Activated T-cell treated with anti-CD3 and anti-CD28 coated beads for 1 hour (primary cell): ENCODE measurements at places on chromosomes 2 and 18.

GRCh38 chr2:6812857-6813530 is 52.7 kb downstream of the CMPK2 start:
- no peak for DNase-seq

GRCh38 chr2:6723865-6724604 is 141.7 kb downstream of the CMPK2 start:
- no peak for DNase-seq

- DNase-seq, result no peak
Measured at GRCh38 chr2:228545041-228545747, 363.7 kb upstream of the SPHKAP start.

DNA sequence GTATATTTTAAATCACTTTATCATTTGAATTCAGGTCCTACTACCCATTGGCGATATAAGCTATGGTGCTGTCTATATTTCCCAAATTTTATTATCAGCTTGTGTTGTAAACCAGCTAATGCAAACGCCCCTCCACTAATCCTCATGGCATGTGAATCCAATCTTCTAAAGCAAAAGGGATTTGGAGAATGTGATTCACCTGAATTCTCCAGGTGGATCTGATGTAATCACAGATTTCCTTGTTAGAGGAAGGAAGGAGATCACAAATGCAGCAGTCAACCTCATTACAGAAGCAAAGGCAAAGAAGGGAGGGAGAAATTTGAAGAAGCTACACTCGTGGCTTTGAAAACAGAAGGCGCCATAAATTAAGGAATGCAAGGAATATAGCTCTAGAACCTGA is 431.1 kb upstream of the CDH19 start:
- no peak for DNase-seq

DNA sequence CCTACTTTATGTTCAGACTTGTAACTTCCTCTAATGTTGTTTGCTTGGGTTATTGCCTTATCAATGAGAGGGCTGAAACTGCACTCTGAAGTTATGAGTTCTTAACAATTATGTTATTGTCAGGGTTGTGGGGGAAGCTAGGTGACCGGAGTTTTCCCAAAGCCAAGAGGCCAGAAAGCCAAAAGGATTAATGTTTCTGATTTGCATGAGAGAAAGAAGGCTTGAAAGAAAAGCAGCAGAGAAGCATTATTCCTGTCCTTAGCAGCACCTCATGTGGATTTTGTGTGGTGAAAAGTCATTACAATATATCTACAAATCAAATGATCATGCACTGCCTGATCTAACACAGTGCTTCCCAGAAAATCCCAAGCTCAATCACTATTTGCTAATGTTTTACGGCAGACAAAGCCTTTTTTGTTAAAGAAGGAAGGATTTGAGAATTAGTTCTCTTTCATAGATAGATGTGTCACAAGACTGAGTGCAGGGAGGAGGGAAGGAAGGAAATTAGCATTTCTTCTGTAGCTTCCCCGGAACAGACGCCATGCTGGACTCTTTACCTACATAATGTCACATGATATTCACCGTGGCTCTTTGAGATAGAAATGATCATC is 203.2 kb downstream of the ALK start:
- no peak for DNase-seq

DNA sequence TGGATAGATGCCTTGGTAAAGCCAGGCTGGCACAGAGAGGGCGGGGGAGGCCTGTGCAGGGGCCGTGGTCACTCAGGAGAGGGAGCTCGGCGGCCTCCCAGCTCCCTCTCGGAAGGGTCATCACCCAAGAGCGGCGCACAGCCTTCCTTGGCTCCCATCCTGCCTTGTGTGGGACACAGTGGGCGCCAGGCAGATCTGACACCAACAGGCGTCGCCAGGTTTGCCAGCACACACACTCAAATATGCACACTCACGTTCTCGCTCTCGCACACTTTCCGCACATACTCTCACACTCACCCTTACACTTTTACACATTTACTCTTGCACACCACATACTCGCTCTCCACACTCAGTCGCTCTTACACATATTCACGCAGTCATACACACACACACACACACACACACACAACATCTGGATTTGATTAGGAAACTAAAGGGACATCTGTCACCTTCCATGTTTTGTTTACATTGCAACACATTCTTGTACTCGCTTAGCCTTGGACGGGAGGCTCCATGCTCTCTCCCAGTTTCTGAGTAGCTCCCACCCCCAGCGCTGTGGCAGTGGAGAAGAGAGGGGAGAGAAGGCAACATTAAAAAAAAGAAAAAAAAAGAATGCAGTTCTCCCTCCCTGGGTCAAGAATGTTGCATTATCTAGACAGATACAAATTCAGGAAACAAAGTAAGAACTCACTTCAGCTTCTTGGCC is 10.5 kb downstream of the CHMP1B start:
- no peak for DNase-seq

GRCh38 chr2:165311949-165312348 is 72.7 kb downstream of the SCN2A start:
- no peak for DNase-seq

DNA sequence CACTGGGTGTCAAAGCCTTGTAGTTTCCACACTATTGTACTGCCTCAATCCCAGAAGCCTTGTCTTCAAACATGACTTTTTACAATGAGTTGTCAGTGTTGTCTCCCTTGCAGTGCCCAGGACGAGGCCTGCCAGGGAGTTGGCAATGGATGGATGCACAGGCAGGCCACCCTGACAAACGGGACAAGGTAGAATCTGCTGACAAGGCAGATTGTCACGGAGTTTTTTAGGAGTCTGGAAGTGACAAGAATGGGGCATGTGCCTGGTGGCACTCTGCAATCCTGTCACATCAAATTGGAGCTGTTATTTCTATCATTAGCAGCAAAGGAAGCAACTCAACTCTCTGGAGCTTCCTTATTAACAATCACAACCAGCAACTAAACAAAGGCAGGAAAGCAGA is 25.2 kb upstream of the GPR39 start:
- DNase-seq, result no peak

DNA sequence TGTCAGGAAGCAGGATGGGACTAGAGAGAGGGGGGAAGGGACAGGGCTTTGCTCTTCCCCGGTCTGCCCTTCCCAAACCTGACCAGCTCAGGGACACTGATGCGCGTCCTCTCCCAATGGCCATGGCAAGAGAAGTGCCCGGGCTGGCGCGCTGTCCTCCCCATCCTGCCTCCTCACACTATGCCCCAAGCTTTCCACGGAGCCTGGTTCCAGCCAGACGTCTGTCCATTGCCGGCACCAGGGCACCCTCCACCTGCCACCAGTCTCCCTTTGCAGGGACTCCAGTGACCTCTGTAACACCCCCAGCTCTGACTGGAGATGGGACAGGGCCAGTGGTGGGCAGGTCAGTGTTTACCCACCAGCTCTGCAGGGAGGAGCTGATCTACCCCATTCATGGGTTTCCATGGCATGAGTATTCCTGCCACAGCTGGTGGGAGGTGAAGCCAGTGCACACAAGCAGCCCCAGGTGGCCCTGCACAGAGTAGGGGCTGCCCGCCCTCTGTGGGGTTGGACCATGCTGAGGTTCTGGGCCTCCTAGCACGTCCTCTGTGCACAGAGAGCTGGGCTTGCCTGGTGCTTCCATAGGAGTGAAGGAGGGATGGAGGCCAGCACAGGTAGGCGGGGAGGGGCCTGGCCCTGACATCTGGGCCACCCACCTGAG is 109.5 kb downstream of the PXDN start:
- DNase-seq, result no peak

GRCh38 chr2:120670771-120671480 is 64.7 kb upstream of the GLI2 start:
- no peak for DNase-seq

GRCh38 chr2:46117379-46117778 is 179.8 kb upstream of the EPAS1 start:
- DNase-seq, result no peak

GRCh38 chr2:29189052-29189451 is 73.8 kb downstream of the CLIP4 start:
- no peak for DNase-seq

- no peak for DNase-seq
Measured at GRCh38 chr2:179825494-179825893, 35.9 kb downstream of the ZNF385B start.

GRCh38 chr2:47048801-47049480 is 106.2 kb downstream of the STPG4 start:
- DNase-seq, result no peak

GRCh38 chr18:47793609-47794008 is 136.8 kb downstream of the SMAD2 start:
- no peak for DNase-seq

DNA sequence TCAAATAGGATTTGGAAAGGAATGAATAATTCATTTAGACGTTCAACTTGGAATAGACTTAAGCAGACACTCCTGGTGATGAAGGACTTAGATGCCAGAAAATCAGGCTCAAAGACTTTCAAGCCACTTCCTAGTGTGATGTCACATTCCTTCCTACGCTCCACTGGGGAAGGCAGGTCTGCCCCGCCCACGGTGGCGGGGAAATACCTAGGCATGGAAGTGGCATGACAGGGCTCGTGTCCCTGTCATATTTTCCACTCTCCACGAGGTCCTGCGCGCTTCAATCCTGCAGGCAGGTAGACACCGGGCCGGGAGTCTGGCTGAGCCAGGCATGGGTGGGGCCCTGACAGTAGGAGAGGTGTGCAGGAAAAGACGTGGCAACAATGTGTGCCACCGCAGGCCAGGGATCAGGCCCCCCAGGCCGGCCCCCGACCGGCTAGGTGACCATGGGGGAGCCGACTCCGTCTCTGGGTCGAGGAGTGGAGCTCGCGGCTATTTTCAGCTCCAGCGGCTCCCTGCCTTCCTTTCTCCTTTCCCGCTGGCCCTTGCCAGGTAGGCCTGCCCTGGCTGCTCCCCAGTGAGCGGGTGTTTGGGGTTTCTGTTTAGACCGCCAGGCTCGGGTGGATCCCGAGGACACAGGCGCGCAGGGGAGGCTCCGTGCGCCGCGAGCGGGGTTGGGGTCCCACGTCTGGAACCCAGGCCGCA is at the start of gene IL1RL2:
Gene IL1RL2 (plus strand): TSS at position 233 of the 705 bp plus-strand sequence. CDS start 845 bp downstream, outside the sequence.
- DNase-seq, result no peak

DNA sequence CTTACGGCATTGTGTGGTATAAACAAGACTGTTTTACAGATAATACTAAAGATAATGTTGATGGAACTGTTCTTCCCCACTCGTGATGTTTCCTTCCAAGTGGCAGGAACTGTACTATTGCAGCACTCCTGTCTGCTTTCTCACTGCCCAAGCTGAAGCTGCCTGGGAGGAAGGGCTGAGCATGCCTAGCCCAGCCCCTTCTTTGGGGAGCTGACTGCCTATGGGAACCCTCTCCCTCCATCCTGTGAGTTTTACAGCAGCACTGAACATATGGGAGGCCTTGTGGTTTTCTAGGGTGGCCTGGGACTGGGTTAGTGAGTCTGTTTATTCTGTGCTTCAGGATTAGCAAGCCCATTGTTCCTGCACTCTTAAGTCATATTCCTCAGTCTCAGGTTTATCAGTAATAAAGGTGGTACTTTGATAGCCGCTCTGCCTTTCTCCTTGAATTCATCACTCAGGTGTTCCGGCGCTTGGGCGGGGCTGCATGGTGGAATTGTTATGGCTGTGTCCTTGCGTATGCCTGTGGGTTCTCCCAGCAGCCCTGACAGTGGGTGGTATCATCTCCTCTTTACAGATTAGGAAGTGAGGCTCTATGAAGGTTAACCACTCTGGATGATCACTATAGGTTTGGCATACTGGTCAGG is 379.7 kb downstream of the PTPRM start:
- no peak for DNase-seq

DNA sequence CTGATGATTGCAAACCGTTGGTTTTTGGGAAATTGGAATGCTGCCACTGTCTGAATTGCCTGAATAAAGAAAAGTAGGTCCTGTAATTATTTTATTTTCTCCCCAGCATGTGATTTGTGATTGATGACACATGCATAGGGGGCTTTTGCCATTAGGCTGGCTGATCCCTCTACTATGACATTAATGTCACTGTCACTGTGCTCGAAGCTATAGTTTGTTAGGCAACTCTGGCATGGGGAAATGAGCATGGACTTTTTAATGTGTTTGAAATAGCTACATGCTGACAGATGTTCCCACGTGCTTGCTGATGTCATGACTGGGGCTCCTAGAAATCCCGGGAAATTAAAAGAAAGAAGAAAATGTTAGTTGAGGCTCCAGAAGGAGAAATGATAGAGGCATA is 99.1 kb downstream of the HRH4 start:
- DNase-seq, result no peak

DNA sequence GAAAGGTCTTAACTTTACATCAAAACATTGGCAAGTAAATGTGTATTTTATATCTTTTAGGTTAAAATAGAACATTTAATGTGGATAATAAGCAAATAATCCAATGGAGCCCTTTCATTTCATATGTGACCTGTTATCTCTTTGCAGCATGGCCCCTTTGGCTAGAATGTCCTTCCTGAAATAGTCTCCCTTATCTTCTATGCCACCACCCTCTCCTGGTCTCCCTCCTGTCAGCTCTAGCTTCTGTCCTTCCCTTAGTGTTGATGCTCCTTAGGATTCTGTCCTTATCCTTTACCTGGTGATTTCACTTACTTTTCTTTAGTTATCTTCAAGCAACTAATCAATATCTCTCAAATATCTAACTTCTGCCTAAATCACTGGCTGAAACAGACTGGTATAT is 87.1 kb upstream of the TFCP2L1 start:
- no peak for DNase-seq

DNA sequence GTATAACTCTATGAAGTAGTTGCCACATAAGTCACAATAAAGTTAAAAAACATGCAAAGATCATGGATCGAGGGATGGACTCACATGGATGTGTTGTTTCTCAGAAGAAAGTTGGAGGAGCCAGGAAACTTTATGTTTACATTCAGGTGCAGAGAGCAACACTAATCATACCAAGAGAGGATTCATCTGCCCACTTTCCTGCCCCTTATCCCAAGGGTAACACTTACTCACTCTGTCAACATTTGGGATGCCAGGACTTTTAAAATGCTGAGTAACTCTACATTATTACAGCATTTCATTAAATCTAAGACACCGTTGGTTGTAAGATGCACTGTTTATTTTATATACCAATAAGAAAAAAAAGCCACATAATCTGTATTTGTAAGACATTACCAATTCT is 170.4 kb downstream of the KCNE4 start:
- no peak for DNase-seq

DNA sequence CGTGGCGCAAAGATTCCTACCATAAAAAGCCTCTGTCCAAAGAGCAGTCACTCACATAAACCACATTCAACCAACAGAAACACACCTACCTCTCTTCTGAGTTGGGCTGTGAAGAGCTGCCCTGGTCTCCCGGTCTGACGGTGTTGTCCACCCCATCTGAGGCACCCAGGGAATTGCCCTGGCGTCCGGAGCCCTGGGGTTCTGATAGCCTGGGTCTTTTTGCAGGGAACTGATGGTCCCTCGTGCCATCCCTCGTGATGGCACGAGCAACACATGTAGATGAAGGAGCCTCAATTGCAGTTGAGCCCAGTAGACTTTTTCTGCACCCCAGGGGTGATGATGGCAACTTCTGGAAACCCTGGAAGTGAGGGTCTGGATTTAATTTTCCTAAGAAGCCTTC is 13.8 kb downstream of the HJURP start:
- DNase-seq, result no peak

- no peak for DNase-seq
Measured at GRCh38 chr2:81266106-81266505, 961.6 kb upstream of the LRRTM1 start.

- DNase-seq, result no peak
Measured at GRCh38 chr2:57733956-57734355, 312.6 kb upstream of the VRK2 start.

- no peak for DNase-seq
Measured at GRCh38 chr2:74458938-74459363, 713 bp downstream of the WBP1 start.

GRCh38 chr2:206790311-206790935 is 25.0 kb downstream of the FASTKD2 start:
- DNase-seq, result no peak

- DNase-seq, result no peak
Measured at GRCh38 chr2:71576541-71576940, 123.2 kb downstream of the DYSF start.

GRCh38 chr2:55859875-55860274 is 63.7 kb downstream of the EFEMP1 start:
- no peak for DNase-seq
